Stimulated activated CD8-positive, alpha-beta memory T cell treated with anti-CD3 and anti-CD28 coated beads, Interleukin-7, amount 100 ng/mL, for 1 hour (primary cell): ENCODE measurements at places on chromosomes 12 and 14.
A peak's percentile ranks its signal among the peaks of the same experiment; 100 is the strongest.

DNA sequence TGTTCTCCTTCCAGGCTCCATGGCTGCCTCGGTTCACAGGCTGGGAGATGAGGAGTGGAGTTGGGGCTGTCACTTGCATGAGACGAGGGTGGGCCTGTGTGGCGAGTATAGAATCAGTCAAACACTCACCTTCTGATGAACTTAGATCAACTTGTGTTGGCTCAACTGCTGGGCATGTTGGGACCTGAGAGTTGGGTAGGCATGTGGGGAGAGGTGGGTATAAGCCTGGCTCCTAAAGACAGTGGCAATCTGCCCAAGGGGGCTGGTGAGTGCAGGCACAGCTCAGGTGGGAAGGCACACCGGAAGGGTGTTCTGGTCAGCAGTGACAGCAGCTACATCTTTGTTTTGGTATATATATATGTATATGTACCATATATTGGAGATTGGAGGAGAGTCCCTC, 30.1 kb upstream of the TDRD9 start:
- DNase-seq, result no peak

DNA sequence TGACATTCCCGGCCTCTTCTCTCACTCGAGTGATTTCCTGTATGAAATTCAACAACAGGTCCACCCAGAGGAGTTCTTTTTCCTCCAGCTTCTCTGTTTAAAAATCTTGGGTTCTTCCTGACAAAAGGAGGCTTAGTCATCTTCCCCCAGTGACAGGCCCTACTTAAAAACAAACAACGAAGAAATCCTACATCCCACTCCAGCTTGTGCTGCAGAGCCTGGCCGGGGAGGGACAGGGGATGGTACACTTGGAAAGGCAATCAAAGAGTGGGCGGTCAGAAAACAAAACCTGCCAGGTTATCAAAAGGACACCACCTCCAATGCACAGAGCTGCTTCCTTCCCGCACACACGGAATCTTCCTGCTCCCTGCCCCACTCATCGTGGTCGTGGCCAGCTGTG, 101.3 kb downstream of the CACNA1C start:
- no peak for DNase-seq

GRCh38 chr14:68306934-68307789, 485.7 kb downstream of the ZFP36L1 start:
- no peak for DNase-seq

DNA sequence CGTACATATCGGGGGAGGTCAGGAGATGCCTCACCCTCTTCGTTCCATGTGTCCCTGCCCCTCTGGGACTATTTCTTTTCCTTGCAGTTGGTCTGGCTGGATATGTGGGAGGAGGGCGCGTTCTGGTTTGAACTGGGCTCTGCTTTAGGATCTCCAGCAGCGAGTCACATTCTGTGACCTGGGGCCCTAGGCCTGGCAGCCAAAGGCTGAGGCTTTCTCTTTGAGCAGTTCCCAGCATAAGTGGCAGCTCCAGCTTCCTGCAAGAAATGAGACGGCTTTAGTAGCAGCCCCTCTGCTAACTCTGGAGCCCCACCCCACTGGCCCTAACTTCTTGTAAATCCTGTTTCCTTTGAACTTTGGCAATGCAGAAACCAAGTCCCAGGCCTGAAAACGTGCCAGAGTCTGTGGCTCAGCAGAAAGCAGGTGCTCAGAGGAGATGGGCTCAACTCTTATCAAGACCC, 274.8 kb downstream of the DPF3 start:
- DNase-seq, result no peak

- DNase-seq, result no peak
Observed at GRCh38 chr14:61472011-61472672, 150.8 kb downstream of the PRKCH start.

- no peak for DNase-seq
Observed at GRCh38 chr12:94103986-94104385, 44.4 kb upstream of the PLXNC1 start.

GRCh38 chr12:105316931-105317852, 13.3 kb upstream of the C12orf75 start:
- no peak for DNase-seq

DNA sequence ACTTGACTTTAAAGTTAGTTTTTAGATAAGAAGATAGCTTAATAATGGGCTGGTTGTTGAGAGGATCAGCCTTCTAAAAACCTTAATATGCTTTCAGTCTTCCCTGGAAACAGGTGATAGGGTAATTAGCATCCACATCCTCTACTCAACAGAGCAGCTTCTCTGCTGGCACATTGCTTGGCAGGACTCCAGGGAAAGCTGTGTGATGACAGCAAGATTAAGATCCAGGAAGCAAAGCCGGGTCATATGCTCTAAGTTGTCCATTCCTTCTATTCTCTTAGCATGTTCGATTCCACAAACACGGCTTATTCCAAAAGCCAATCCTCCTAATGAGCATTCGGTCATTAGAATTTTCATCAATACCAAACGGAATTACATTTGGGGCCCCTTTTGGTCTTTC, 87.0 kb downstream of the HMGA2 start:
- DNase-seq, result no peak

- DNase-seq, result no peak
Observed at GRCh38 chr14:68705741-68706283, 87.1 kb downstream of the ZFP36L1 start.

DNA sequence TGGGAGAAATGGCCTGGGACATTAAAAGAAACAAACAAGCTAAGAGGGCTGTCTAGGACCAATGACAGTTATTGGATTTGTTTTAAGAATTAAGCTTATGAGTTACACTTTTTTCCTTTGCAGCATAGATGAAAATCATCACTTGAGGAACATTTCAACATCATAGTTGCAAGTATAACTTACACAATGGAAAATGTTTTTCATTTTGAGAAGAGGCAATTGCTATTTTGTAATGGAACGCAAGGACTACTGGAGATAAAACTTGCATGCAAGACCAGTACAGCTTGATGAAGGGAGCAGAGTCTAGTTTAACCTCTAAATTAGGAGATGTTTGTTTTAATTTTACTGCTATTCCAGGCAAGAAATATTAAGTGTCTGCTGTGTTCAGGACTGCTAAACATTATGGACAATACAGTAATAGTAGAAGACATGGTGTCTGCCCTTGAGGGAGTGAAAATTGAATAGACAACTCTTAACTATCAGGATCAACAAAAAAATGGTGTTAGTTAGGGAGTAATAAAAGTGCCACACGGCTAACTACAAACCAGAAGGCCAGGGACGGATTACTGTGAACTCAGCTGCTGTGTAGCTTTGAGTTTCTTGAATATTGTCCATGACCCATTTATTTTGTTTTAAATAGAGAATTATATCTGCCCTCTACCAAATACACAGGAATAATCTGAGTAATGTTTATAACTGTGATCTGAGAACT, 374.5 kb downstream of the RAD51B start:
- DNase-seq, result no peak

DNA sequence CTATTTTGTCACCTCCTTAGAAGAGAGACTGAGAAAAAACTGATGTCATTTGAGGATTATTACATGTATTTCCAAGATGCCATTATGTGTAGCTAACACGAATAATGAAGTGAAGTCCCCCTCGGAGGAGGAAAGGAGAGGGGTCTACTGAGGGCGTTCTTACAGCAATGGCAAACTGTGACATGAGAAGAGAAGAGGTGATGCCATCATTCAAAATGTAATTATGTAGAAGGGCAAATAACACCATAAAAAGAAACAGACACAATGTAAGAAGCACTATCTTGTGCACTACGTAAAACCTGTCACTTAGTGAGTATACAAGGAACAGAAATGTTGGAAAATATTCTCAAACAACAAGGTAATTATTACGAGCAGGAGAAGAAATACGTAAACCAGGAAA, 126.5 kb downstream of the NELL2 start:
- DNase-seq, result no peak

- no peak for DNase-seq
Observed at GRCh38 chr12:83190631-83191390, 504.1 kb downstream of the TMTC2 start.

GRCh38 chr12:94078138-94078723, 70.1 kb upstream of the PLXNC1 start:
- no peak for DNase-seq

GRCh38 chr14:74211945-74212580, 27.2 kb upstream of the VSX2 start:
- no peak for DNase-seq

DNA sequence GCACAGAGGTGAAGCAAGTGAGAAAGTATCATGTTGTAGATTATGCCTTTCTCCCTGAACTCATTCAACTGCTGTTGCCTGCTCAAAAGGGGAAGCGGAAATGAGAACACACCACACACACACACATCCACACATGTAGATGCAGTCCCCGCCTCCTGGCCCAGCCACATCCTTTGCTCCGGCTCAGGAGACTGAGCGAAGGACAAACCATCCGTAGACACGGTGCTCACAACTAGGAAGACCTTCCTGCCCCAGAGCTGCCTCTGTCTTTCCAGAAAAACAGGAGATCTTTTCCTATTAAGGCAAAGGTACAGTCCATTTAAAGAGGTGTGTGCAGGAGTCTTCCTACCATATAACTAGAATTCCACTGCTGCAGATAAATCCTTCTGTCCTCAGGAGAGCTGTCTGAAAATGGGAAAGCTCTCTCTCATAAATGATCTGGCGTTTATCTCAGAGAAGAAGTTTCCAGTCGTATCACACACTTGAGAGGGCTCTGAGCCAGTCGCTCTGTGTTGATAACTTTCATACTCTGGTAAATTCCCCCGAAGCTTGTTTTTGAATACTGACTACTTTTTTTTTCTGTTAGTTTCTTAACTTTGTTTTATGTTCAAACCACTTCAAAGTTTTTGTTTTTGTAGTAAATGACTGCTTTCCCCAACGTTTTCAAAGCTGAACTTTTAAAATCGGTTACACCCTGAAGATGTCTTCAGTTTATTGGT, at the start of gene TESPA1:
Gene TESPA1, minus strand, starts transcription at position 105 of the 719 bp plus-strand sequence. CDS start 10,200 bp downstream, outside the sequence.
- DNase-seq, result peak; percentile 55

GRCh38 chr12:21483531-21483930, 17.9 kb downstream of the RECQL start:
- no peak for DNase-seq
